ENCODE measurements at places on chromosomes 16 and 17.

DNA sequence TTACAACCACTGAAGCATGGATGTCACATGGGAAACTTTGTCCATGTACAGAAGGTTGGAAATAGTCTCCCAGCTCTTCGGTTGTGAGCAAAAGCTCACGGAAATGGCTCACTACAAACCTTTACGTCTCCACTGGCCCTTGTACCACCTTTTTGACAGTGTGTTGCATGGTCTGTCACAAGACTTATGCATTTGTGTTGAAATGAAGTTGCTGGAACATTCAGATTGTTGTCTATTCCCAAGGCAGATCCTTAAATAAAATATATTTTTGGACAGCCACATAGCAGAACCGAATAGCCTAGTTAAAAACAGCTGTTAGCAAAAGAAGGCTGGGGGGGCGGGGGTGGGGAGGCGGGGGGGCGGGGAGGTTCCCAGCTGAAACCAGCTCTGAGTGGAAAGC, 39.2 kb downstream of the KNOP1 start:
- DNase-seq = no peak

GRCh38 chr16:83907631-83908250, 8.8 kb downstream of the MLYCD start:
- DNase-seq = no peak

DNA sequence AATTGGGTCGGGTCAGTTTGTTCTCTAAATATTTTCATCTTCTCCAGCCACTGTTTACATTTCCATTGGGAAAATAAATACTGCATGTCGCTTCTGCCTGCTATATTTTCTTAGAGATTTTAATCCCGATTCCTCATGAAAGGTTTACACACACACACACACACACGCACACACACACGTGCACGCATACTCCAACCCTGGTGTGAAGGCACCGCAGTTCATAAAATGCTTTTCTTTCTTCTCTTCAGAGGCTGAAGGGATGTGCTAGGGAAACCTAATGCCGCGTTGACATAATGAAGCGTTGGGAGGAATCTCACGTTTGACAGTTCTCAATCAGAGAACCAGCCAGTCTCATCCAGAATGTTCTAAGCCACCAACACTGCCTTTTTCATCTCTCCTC, 222.9 kb upstream of the IRX3 start:
- no peak for DNase-seq

DNA sequence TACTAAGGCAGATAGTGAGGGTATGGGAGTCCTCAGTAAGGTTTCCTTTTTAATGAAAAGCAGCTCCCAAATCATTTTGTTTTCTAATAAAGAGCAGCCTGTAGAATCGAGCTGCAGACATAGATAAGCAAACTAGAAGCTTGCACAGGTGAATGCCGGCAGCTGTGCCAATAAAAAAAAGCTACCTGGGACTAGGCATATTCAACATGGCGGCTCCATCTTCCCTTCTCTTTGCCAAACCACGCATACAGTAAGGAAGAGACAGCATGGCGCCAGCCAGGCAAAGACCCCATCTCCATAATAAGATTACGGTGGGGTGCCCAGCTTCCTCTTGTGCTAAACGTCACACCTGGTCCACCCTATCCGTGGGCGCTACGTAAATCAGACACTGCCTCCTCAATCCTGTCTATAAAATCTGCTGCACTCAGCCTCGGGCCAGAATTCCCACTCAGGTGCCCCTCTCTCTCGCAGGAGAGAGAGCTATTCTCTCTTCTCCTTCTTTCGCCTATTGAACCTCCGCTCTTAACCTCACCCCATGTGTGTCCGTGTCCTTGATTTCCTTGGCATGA, 92.7 kb upstream of the FA2H start:
- DNase-seq = no peak

DNA sequence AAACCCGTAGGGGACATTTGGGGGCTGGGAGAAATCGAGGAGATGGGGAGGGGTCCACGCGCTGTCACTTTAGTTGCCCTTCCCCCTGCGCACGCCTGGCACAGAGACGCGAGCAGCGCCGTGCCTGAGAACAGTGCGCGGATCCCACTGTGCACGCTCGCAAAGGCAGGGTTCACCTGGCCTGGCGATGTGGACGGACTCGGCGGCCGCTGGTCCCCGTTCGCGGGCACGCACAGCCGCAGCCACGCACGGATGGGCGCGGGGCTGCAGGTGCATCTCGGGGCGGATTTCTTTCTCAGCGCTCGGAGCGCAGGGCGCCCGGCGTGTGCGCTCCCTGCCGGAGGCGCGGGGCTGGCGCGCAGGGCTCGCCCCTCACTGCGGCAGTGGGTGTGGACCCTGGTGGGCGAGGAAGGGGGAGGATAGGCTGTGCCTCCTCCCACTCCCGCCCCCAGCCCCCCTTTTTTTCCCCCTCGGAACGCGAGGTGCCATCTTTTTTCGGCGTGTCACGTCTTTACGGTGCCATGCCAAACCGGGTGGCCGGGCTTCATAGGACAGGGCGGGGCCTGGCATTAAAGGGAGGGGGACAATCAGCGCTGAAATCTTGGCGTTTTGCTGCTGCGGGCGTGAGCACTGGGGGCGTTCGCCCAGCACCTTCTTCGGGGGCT, 1.1 kb downstream of the MAPT start:
- peak; percentile 93 for DNase-seq

GRCh38 chr17:7841396-7841914, 7.4 kb downstream of the KDM6B start:
- DNase-seq = peak; percentile 80

DNA sequence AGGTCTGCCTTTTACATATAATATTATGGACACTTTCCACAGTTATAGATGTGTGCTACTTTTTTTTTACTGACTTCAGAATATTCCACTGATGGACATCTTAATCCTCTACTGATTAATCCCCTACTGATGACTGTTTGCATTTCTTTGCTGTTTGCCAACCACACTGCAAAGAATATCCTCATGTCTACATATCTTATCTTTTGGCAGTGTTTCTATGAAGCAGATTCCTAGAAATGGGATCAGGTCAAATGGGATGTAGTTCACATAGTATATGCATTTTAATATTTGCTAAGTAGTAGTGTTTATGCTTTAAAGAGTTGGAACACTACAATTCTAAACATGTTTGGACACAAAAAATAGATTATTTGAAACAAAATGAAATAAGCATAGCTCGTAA, 3.2 kb downstream of the CCL3 start:
- DNase-seq = no peak

DNA sequence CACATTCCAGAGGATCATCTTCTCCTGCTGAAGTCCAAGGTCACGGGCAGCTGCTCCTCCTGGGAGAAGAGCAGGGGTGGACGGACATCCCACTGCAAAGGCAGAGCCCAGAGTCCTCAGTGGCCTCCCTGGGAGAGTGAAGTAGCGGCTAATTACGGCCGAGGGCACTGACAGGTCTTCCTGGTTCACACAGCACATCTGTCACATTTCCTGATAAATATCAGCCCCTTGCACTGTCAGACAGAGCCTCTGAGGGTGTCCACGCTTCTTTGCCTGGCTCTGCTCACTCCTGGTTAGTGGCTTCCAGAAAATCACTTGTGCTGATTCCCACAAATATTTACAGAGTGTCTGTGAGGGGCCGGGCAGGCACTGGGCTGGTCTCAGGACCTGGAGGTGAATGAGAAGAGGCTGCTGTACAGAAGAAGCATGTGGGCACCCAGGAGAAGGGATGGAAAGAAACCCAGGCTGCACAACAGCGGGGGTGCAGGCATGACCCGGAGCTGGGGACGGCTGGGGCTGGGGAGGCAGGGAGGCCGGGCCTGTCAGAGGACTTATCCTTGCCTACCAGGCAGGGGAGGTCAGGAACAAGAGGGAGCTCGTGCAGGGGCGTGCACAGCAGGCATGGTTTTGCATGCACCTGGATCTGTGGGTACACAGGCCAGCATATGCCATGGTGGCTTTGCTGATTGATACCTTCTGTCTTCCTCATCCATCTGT, 258.2 kb upstream of the TNRC6C start:
- peak; percentile 42 for DNase-seq

DNA sequence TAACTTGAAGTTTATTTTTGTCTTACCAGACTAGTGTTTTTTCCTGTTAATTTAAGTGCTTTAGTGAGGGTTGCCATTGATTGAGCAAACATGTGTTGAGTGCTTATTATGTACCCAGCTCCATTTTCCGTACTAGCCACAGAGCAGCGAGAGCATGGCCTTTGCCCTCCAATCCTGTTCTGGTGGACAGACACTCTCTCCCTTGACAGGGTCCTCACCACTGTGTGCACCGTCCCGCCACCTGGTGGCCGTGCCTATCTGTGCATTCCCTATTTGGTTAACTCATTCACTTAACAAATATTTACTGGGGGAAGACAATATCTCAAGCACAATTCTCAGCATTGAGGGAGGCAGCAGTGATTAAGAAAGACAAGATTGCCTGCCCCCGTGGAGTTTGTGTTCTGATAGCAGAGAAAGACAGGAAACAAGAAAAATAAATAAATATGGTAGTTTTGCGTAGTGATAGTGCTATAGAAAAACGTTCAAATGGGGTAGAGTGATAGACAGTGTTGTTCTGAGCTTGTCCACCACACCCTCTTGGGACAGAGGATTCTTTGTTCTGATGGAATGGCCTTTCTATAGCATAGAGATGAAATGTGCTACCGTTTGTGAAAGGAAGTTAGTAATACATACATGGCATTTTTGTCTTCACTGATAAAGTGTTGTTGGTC, 13.0 kb downstream of the CDH13 start:
- peak; percentile 60 for DNase-seq

GRCh38 chr17:58521680-58522079, 7.2 kb upstream of the MTMR4 start:
- no peak for DNase-seq

- no peak for DNase-seq
These were observed 306.2 kb downstream of the CEP112 start for GRCh38 chr17:65885541-65886312.

GRCh38 chr17:9307313-9307998, 268.2 kb downstream of the STX8 start:
- no peak for DNase-seq

DNA sequence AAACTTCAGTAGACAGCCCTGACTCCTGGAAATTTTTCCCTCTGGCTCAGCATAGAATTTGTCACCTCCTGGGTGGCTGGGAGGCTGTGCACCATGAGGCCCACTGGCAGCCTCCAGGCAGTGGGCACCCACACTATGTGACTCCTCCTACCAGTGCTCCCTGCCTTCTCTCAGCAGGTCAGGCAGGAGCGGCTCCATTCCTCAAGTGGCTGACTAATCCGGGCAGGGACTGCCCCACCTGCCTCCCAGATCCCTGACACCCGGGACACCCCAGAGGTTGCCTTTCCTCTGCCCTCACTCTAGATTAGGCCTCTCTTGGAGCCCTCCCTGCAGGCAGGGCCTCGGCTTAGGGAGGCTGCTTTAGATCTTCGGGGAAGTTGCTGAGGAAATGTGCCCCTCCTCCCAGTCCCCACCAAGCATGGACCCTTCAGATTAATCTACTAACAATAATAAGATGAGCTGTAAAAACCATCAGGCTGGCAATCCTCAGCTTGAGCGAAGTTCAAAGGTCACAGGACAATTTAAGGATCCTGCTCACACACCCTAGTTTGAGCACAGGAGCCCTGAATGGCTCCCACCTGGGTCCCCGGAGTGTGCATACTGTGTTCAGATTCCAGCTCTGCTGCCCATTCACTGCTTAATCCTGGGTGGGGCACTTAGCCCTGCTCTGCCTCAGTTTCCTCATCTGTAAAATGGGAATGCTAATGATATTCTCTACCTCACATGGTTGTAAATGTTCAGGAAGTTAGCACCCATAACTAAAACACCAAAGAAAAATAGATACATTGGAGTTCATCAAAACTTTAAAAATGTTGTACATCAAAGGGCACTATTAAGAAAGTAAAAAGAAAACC, 10.0 kb upstream of the MYCBPAP start:
- DNase-seq = no peak

DNA sequence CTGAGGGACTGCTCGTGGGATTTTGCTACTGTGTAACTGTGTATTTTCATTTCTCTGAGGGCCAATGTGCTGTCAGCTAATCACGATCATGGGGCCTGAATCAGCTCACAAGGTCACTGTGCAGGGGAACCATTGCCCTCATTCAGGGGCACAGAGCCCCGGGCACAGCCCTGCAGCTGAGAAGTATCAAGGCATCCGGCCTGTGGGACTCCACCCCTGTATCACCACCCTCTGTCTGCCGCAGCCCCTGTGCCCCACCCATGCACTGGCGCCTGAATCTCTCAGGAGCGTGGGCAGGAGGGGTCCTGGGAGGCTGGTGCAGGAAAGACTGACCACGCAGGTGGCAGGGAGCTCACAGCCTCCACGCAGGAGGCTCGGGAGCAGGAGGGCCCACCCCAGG, 43.4 kb upstream of the RASD1 start:
- no peak for DNase-seq

DNA sequence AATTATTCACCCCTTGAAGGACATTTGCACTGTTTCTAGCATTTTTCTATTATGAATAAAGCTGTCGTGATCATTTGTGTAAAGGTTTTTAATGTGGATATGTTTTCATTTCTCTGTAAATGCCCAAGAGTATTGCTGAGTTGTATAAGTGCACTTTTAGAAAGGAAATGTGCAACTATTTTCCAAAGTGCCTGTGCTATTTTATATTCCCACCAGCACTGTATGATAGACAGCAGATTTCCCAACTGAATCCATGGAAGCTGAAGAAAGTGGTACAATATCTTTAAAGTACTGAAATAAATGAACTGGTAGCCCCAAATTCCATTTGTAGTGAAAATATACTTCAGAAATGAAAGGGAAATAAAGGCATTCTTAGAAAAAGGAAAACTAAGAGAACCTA, 238.4 kb downstream of the BCAS3 start:
- no peak for DNase-seq

DNA sequence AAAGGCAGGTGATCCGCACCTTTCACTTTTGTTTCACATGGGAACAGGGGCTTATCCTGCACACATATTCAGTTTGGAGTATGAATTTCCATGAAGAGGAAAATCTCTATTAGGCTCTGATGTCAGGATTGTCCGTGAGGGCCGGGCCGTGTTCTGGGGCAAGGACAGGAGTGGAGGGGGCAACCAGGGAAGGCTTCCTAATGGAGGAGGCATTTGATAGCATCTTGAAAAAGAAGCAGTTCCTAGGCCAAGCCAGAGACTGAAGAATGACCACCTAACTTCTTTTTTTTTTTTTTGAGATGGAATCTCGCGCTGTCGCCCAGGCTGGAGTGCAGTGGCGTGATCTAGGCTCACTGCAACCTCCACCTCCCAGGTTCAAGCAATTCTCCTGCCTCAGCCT, 174.2 kb downstream of the SEC14L1 start:
- DNase-seq = no peak

DNA sequence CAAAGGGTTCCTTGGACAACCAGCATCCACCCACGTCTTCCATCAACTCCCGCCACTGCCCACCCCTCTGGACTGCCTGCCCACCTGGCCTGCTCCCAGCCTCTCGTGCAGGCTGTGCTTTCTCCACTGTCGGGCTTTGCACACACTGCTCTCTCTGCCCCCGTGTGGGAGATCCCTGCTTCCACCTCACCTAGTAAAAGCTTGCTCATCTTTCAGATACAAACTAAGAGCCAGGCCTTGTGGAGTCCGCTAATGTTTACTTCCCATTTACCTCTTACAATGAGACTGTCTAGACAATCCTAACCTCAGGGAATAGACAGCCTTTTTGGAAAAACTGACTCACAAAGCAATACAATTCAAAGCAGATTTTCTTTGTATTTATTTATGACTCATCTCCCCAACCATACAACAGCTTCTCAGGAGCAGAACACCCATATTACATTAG, 67.6 kb downstream of the USP31 start:
- no peak for DNase-seq

GRCh38 chr16:68265078-68265920, 973 bp downstream of the SLC7A6 start:
- peak; percentile 53 for DNase-seq

Data from NCI-H2171 treated with DMSO at 0.1 percent for 48 hours (cell line).